ENCODE measurements at places on chromosomes 5 and 9. TPM values are rescaled to one million over a fixed set of nuclear protein-coding genes. Genes with fewer than 3 reads are reported as not detected.

DNA sequence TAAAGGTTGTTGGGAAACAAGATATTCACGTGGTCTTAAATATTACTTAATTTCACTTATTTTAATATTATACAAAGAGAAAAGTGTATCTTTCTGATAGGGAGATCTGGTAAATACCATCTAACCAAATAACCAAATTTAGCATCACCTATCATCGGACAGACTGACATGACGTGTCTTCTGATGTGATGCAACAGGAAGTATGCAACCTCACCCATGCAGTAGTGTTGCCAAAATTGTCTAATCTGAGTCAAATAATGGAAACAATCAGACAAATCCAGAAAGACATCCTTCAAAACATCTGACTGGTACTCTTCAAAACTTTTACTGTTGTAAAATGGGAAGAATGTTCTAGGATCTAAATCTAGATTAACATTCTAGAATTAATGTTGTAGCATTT, 148.0 kb downstream of the FGF1 start:
- no peak for DNase-seq

- DNase-seq = no peak
These were observed 2.1 kb downstream of the GPR150 start for GRCh38 chr5:95621839-95622629.

DNA sequence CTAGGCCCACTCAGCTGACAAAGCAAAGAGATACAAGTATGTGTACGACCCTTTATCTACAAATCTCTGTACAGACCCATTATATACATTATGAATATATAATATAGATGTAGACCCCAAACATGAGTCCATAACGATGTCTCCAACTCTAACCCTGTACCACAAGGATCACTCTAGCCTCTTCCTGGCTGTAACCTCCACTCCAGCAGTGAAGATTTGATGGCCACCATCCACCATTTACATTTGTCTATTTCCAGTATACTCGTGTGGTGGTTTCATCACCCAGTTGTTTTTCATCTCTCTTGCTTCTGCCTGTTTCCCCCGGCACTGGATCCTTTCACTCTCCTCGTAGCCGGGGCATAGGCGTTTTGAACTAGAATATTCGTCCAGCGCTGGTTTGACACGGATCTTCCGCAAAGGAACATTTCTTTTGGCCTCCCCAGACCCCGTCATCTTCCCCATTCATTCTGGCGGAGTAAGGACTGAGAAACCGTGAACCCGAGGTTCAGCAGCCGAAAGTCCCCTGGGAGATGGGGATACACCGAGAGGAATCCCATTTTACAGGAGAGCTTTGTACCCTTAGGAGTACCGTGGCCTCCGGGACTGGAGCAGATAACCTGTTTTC, 828 bp upstream of the TRIO start:
- DNase-seq = no peak

GRCh38 chr5:57442080-57442839, 40.4 kb downstream of the ACTBL2 start:
- no peak for DNase-seq

DNA sequence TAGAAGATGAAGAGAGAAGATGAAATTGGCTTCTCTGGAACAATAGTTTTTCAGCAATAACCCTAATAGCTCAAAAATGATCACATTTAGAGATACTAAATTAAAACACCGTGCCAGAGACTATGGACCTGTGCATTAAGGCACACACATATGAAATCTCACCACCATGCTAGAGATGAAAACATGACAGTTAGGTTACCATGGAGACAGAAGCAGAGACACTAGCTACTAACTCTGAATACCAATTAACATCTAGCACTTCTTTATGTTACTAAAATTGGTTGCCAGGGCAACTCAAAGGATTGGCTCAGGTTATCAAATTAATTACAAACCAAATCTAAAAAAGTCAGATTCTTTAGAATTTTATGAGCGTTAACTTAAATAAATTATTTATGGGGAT, 337.7 kb downstream of the PLK2 start:
- no peak for DNase-seq

DNA sequence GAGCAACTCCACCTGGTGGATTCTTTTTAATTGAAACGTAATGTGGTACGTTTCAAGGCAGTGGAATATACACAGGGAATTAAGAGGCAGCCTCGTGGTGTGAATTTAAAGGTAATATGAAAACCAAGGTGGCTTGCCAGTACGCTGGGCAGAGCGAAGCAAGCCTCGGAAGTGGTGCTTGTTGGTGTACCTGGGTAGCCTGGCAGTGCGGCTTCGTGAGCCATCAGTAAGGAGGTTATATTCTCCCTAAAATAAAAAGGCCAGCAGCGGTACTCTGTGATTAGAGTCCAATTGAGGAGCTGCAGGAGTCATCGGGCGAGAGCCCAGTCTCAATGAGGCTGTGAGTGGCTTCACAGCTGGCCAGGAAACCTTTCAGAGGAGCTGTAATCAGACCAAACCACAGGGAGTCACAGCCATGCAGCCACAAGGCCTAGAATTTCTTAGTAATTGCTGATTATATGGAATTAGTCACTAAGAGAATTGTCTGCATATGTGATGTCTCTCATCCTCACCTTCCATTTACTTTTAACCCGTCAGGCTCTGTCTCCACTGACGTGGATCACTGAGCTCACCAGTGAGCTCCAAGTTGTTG, 57.7 kb downstream of the DCP2 start:
- no peak for DNase-seq

DNA sequence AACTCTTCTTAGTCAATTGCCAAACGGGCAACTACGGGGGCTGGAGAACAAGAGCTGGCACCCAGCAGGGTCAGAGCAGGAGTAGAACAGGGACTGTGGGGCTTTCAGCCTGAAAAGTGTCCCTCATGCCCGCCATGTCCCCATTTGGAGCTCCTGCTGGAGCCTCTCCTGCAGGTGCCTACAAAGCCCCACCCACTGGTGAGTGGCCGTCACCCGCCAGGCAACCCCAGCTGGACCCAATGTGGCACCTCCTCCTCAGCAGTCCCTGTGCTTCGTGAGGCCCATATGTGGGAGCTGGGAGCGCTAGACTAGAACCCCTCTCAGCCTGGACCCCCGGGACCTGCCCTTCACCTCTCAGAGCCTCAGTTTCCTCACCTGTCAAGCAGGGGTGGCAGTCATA, 40.9 kb downstream of the VAV2 start:
- no peak for DNase-seq

DNA sequence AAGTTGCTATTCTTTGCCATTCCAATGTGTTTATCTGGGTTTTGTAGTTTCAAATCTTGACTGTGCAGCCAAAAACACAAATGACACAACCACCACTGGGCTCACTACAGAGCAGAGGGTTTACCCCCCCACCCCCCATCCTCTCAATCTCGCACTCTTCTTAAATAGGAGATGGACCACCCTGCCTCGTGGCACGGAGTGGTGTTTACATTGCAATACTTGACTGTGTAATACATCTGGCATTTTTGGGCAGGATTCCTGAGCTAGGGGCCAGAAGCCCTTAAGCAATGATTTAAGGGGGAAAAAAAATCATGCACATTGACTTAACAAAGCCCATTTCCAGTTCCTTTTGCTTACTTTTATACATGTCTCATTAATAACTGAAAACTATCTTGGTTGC, 19.0 kb downstream of the PTCH1 start:
- no peak for DNase-seq

- no peak for DNase-seq
These were observed 67.1 kb downstream of the DAPK1 start for GRCh38 chr9:87564791-87565241.

GRCh38 chr9:109403116-109403515, 82.3 kb upstream of the EPB41L4B start:
- no peak for DNase-seq

DNA sequence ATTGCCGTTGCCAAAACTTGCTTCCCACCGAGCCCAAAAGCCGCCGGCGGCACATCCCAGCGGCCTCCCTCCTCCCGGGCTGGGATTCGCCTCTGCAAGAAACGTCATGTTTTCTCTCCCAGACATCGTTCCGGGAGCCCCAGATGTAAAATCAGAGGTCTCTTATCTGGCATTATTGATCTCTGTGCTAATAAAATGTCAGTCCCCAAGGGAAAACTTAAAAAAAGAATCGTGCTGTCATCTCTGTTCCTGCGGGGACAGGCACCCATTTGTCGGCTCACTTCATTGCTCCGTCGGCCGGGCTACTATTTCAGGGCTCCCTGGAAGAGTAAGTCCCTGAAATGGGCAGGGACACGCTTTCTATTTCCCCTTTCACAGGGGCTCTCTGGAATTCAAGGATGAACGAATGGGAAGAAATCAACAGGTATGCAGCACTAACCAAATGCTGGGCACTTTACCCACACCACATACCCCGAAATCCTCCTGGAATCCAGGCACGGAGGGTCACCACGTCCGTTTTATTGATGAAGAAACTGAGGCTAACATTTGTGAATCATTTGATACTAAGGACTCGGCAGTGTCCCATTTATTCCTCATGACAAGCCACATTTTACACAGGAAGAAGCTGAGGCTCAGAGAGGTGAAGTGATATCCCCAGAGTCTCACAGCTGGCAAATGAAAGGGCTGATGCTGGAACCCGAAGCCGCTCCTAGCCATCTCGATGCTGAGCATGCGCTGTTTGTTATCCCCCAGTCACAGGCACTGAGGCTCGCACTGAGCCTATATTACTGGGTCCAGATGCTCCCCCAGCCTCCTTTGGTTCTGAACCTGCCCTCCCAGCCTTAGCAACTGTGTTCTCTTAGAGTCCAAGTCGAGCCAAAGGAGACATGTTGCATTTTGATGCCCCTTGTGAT, 35.7 kb upstream of the MSX2 start:
- no peak for DNase-seq

- no peak for DNase-seq
These were observed 108.9 kb downstream of the IZUMO3 start for GRCh38 chr9:24436761-24437160.

GRCh38 chr9:127498298-127498697, 47.0 kb downstream of the LRSAM1 start:
- no peak for DNase-seq

DNA sequence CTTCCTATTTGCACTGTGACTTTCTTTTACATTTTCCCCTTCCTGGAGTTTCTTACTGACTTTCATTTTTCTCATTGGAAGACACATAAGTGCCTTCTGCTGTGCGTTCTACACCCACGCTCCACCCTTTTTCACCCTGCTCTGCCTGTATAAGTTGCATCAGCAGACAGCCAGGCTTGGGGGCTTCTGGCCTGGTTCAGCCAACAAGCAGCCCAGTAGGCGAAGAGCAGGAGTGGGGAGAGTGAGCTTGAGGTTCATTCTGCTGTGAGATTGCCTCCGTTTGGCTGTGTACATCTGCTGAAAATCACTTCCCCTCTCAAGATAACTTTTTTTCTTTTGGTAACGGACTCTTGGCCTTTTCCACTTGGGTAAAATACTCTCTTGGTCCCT, 38.4 kb downstream of the RASGRF2 start:
- no peak for DNase-seq

DNA sequence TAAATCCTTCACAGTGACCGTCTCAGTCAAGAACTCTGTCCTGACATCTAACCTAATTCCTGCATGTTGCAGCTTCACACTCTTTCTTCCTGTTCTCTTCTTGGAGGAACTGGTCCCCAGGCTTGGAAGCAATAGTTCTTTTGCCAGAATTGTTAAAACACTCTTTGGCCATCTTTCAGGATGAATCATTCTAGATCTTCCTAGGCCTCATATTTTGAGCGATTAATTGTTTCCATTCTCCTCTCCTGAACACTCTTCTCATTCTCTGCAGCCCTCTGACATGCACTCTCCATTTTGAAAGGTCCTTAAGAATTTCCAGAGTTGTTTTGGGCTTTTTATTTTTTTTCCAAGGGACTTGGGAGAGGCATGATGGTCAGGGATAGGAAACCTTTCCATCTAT, 85.8 kb downstream of the FAM114A2 start:
- DNase-seq = no peak

DNA sequence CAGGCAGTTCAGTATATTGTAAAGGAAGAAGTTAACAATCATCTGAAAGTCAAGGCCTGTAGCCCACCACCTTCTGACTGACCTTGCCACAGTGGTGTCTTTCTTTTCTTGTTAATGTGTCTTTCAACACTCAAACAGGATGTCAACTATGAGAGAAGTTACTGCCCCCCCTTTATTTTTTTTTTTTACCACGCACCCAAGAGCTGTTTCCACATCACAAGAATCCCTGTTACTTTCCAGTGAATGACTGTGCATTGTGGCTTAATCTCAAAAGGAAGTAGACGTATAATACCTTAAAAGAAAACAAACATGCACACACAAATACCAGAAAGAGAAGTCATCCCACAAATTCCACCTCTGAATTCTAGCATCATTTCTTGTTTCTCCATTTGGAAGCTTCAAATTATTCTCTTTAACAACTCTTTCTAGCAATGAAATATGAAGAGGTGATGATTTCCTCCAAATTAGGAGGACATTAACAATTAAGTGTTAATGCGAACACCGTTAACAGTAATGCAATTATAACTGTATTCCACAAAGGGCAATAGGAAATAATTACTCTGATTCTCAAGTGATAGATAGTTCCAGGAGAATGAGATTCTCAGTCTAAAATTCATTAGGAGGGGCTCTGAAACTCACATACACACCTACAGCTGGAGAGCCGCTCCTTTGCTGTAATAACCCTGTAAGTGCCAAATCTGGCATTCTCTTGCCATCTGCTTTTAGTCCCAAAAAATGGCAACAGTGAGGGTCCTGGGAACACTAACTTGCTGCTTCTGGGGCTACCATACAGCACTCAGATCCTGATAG, 201.0 kb downstream of the EFNA5 start:
- DNase-seq = no peak

GRCh38 chr9:87109231-87109631, 161.9 kb upstream of the GAS1 start:
- DNase-seq = no peak

GRCh38 chr5:112227911-112228631, 191.0 kb downstream of the EPB41L4A start:
- DNase-seq = no peak

GRCh38 chr9:68498816-68499215, 41.9 kb downstream of the TMEM252 start:
- DNase-seq = no peak

DNA sequence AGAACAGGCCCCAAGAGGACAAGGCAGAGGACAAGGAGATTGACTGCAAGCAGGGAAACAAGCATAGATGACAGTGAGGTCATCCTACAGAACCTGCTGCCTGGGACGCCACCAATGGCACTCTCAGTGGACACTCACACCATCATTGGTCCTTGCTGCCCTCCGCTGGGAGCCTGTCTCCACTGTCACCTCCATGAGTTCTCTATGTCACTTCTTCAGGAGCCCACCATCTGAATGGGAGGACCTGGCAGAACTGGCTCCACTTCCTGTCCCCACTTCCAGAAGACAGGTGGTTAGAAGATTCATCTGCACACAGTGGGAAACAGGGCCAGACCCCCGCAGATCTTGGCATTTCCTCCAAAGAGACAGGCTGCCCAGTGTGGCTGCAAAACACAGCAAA, 188.9 kb downstream of the HSD17B3 start:
- no peak for DNase-seq

- no peak for DNase-seq
These were observed 72.1 kb upstream of the GRAMD2B start for GRCh38 chr5:126351153-126351552.

Gene ANKH
- total RNA-seq = 44.6 TPM

Gene TLE4
- 115 TPM for total RNA-seq

Gene OBP2B
- not detected for total RNA-seq

Gene NIPAL4
- 2.3 TPM for total RNA-seq

Gene CNTNAP3
- 30.4 TPM for total RNA-seq

Gene MUSK
- total RNA-seq = not detected

Gene GABRA1
- total RNA-seq = not detected

Gene TRUB2
- 27.3 TPM for total RNA-seq

Gene SCAI
- 8.6 TPM for total RNA-seq

Gene SPINK4
- not detected for total RNA-seq

Data from osteocyte (in vitro differentiated cells).